Esophagus squamous epithelium (tissue), 5 donors: ENCODE measurements at places on chromosomes 6 and 20.

- DNase-seq = no peak
These were observed 73.0 kb downstream of the PDSS2 start for GRCh38 chr6:107386340-107386739.

- DNase-seq = no peak
These were observed 5.5 kb downstream of the POU3F2 start for GRCh38 chr6:98839781-98840361.

DNA sequence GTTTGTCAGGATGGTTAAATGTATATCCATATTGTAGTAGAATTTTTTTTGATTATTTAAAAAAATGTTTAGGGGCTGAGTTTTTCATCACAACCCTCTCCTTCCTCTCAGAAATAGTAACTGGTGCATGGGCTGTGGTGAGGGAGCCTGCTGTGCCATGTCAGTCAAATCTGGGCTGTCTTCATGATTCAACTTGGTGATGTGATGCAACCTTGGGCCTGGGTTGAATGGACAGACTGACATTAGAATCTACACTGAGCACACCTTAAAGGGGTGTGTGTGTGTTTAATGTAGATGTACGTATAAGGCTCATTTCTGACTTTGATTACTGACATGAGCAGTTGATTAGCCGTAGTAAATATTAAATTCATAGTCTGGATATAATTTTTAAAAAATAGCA lies 3.7 kb downstream of the TJAP1 start:
- DNase-seq = no peak

- no peak for DNase-seq
These were observed 14.7 kb downstream of the CHRNA4 start for GRCh38 chr20:63346131-63347080.

DNA sequence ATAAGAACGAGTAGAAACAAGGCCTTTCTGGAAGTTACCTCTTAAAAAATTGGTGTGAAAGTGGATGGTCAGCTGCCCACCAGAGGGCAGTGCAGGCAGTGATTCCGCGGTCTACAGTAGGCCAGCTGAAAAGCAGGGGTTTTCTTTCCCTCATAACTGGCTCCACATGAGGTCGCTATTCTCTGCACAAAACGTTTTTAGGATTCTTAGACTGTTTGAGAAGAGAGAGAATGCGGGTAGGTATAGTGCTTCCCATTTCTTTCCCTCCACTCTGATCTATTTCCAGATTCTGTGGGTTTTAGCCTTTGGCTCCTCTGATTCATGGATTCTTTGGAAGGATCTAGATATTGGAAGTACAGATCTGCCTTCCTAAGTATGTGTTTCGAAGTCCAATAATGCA lies 14.2 kb downstream of the FIG4 start:
- DNase-seq = no peak

GRCh38 chr6:75094614-75095200 lies 111.1 kb downstream of the COL12A1 start:
- DNase-seq = no peak

DNA sequence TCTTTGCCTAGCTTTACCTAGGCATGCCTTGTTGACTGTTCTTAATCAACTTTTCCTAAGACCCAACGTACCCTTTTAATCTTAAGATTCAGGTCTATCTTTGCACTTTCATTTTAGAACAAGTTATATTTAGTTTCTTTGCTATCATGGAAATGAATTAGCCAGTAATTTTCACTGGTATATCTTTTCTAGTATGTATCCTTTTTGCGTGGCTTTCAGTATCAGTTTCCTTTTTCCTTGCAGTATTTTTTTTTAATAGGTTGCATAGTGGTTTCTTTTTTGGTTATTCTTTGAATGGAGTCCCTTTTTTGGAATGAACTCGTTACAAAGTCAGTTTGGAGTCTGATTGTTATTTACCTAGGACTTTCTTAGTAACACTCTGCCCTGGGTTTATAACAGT lies 7.3 kb downstream of the ANKEF1 start:
- DNase-seq = no peak

DNA sequence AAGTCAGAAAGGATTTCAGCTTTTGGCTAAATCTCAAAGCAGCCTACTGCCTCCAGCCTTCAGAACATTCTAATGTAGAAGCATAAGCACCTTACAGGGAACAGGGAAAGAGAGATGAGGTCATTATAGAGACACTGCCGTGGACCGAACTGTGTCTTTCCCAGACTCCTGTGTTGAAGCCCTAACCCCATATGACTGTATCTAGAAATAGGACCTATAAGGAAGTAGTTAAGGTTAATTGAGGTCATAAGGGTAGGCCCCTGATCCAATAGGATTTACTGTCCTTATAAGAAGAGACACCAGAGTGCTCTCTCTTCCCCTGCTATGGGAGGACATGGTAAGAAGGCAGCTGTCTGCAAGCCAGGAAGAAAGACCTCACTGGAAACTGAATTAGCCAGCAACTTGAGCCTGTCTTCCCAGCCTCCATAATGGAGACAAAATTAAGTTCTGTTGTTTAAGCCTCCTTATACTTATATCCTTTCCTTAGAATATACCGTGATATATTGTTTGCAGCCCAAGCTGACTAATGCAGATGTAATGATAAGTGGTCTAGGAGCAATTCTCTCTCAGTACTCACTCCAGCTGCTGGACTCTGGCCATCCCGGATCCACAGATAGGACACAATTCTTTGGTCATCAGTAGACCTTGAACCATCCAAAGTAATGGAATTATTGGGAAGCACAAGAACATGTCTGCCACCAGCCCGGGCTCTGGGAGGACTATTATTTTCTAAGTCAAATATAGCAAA lies 71.4 kb downstream of the ALDH5A1 start:
- DNase-seq = no peak

DNA sequence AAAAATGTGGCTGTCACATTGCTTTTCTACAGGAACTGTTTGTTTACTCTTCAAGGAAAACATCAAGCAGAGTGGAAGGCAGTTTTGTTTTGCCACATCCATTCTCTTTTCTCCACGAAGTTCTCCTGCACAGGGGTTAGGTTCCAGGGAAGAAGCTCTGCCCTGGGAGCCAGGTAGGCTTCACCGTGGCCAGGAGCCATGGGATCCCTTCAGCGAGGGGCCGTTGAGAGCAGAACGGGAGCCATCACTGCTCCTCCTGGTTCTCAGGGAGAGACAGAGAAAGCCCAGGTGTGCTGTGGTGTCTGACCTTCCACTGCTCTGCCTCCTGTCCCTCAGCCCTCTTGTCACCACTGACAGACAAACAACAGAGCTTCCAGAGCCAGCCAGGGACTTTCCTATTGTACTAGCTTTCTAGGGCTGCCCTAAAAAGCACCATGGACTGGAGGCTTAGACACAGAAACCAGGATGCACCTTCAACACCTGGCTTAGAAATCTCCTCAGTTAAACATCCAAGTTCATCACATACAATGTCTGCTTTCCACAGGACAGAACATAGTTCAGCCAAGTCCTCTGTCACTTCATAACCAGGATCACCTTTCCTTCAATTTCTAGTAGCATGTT lies 75.6 kb upstream of the SLC22A23 start:
- no peak for DNase-seq

DNA sequence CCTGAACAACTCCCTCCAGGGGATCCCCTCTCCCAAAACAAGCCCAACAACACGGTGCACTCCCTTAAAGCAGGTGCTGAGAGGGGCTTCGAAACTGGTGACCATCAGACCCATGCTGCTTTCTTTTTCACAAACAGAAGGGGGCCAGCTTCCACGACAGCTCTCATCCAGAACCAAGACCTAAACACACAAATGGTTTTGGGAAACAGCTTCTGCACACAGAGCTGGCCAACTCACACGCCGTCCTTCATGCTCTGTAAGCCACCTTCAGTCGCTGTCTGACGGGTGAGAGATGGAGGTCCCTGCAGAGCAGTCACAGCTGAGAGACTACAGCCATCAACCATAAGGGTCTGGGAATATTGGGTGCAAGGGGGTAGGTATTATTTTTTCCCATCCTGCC lies 76.3 kb downstream of the ZMYND8 start:
- DNase-seq = no peak

DNA sequence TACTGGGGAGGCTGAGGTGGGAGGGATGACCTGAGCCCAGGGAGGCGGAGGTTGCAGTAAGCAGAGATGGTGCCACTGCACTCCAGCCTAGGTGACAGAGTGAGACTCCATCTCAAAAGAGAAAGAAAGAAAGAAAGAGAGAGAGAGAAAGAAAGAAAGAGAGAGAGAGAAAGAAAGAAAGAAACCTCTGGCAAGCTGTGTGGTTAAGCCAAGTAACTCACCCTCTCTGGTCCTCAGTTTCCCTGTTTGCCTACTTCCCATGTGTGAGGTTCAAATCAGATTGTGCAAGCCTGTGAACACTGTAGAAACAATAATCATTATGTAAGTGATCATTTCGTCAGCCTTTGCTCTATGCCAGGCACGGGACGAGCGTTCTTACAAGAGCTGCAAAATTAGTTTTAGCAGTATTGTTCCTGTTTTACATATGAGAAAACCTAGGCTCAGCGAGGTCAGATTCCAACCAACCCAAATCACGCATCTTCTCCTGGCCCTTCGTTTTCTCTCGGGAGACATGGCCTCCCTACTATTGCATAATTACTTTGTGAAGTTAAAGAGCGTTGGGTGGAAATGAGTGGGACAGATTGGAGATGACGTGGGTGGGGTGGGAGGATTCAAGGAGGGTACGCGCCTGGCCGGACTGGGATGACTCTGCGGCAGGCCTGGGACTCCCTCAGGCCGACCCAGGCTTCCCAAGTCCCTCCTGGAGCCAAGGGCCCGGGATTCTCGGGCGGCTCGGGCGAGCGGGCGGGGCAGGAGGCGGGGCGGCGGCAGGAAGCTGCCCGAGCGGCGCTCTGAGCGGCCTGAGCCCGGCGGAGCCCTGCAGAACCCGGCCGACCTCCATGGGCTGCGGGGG lies at the start of gene SNX21:
SNX21 (plus strand) TSS at position 770 of the 853 bp plus-strand sequence. CDS start 121 bp downstream, outside the sequence.
- DNase-seq = no peak

GRCh38 chr6:3782876-3783832 lies 31.6 kb upstream of the PXDC1 start:
- no peak for DNase-seq

- DNase-seq = no peak
These were observed 64.1 kb upstream of the NNAT start for GRCh38 chr20:37456948-37457347.

GRCh38 chr6:13305791-13306190 lies 22.5 kb downstream of the TBC1D7 start:
- DNase-seq = no peak

GRCh38 chr20:46494077-46494476 lies 19.3 kb downstream of the ZNF334 start:
- no peak for DNase-seq

- DNase-seq = no peak
These were observed 33.3 kb upstream of the LAMA4 start for GRCh38 chr6:112287577-112288225.
